Fibroblast of lung (primary cell): ENCODE measurements at places on chromosomes 7 and 10. TPM values are rescaled to one million over a fixed set of nuclear protein-coding genes. Genes with fewer than 3 reads are reported as not detected.

DNA sequence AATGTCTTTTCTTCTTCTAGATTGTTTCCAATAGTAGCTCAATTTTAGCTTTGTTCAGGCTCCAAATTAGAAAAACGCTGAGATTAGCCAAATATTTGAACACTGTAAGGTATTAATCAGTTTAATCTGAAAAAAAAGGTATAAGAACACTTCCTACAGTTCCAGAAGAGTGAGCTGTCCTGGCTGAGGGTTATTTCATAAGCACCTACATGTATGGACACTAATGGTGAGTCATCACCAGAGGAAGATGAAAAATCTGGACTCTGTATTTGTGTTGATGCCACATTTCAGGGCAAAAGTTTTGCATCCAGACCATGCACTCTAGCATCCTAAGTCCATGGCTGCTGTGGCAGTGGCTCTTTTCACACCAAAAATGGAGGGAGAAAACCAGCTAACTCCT lies 189.5 kb downstream of the ANKRD30A start:
- no peak for DNase-seq
- H3K27ac ChIP-seq = no peak overlapping the region
- no peaks in the 10 kb centered on the region for H3K4me1 ChIP-seq
- H3K36me3 ChIP-seq = no peaks in the 10 kb centered on the region
- no peak overlapping the region for H3K4me3 ChIP-seq
- no peaks in the 10 kb centered on the region for H3K27me3 ChIP-seq

- no peaks in the 10 kb centered on the region for H3K4me1 ChIP-seq
- no peak overlapping the region for H3K4me3 ChIP-seq
- H3K27ac ChIP-seq = no peak overlapping the region
- no peak for DNase-seq
Observed at GRCh38 chr10:121085367-121085766, 234.2 kb downstream of the WDR11 start.

- peaks cover 5% of the 10 kb centered on the region for H3K36me3 ChIP-seq
- no peaks in the 10 kb centered on the region for H3K27me3 ChIP-seq
Observed at GRCh38 chr7:107890962-107891635, at the start of gene DLD. TSS of gene DLD (plus strand) at chr7:107891183. CDS start at chr7:107891251, 68 bp downstream.

DNA sequence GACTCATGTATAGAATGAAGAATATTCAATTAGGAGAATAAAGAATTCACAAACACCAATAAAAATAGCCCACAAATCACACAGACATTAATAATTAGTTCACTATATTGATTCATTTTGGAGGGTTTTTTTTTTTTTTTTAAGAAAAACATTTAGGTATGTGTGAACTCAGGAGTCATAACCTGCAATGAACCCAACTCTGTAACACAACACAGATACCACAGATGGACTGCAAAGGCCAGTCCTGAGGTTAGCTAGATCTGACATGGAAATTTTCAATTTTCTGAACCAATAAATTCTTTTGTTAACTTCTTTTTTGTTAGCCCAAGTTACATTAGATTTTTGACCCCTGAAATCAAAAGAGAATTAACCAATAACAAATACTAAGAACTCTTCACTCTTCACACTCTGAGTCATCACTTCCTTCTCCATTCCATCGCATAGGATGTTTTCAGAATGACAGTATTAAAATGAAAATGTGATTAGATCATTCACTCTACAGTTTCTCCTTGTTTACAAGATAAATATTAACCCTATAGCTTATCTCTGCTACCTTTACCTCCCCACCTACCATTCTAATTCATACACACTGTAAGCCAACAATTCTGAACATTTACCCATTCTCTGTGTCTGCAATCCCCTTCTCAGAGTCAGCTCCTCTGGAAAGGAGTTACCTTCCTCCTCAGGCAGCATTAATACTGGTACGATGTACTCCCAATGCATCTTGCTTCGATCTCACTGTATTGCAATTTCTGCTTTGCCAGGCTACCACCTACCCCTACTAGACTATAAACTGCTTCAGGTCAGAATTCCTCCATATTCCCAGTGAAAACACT lies 141.5 kb downstream of the LRRN3 start:
- H3K27me3 ChIP-seq = no peaks in the 10 kb centered on the region
- peak; percentile 43 for DNase-seq
- H3K4me3 ChIP-seq = no peak overlapping the region
- H3K4me1 ChIP-seq = peaks cover 3% of the 10 kb centered on the region

- no peaks in the 10 kb centered on the region for H3K36me3 ChIP-seq
- peaks cover 3% of the 10 kb centered on the region for H3K4me1 ChIP-seq
- no peaks in the 10 kb centered on the region for H3K27me3 ChIP-seq
- DNase-seq = no peak
- no peak overlapping the region for H3K27ac ChIP-seq
- H3K4me3 ChIP-seq = no peak overlapping the region
Observed at GRCh38 chr7:133561396-133561795, 308.5 kb downstream of the EXOC4 start.

DNA sequence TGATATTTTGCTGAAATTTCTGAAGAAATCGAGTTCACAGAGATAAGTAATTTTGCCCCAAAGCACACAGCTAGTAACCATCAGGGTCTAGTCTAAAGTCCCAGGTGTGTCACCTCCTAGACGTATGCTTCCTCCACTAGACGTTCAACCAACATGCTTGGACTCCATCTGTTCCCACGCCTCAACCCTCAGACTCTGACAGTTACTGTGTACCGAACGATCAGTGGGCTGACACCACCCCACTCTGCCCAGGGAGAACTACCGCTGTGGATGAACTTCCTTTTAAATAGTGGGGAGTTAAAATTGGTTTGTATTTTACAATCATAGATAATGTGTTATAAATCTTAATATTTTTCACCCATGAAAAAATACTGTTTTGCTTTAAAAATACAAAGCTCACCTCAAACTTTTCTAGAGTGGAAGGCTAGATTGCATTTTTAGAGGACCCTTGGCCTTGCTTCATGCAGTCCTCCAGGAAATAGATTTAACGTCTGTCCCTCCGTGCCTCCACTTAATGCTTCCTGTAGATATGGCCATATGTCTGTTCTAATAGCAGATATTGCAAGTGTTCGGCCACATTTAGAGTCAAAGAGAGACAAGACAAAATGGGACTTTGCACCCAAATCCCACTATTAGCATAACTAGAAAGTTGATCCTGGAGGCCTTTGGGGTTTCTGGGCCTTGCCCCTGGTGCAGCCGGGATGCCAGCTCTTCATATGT lies 91.4 kb upstream of the ZPBP start:
- no peaks in the 10 kb centered on the region for H3K36me3 ChIP-seq
- no peak for DNase-seq

DNA sequence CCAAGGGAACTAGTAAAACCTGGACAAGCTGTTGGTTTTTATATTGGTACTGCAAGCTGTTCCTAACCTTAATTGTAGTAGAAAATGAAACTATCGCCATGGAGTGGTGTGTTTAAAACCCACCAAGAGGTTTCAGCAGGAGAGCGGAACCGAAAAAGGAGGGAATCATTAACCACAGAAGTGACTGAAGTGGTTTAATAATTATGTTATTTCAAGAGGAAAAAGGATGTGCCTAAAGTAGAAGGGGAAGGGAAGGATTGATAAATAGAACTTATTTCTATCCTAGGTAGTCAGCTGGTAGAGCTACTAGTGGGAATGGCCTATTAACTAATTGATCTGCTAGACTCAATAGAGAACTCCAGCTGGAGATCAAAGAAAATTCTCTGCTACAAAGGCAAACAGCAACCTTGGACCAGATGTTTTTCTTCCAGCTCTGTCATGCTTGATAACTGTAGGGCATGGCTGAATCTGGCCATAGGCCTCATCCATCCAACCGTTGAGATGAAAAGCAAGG lies 91.8 kb downstream of the BAMBI start:
- no peak overlapping the region for H3K27ac ChIP-seq
- no peaks in the 10 kb centered on the region for H3K36me3 ChIP-seq
- no peaks in the 10 kb centered on the region for H3K27me3 ChIP-seq

- peaks cover 5% of the 10 kb centered on the region for H3K4me1 ChIP-seq
- H3K4me3 ChIP-seq = no peak overlapping the region
- no peak overlapping the region for H3K27ac ChIP-seq
Observed at GRCh38 chr10:123136806-123137642, 1.3 kb downstream of the HMX3 start.

DNA sequence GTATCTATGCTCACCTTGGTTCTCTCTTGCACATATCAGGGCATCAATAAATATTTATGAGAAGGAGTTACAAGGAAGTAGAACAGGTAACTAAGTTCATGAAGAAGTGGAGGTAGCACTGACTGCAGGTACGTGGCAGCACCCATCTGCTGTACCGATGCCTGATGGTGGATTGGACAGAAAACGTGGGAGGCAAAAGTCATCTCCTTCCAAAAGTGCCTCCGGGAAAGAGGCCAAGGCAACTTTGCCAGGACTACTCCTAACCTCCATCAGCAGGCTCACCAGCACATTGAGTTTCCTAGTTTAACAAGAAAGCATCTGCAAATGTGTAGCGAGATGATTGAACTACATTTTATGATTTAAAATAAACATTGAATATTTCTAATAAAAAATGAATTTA lies 248.8 kb downstream of the ANKRD7 start:
- DNase-seq = no peak
- H3K27ac ChIP-seq = no peak overlapping the region
- H3K4me1 ChIP-seq = no peaks in the 10 kb centered on the region

DNA sequence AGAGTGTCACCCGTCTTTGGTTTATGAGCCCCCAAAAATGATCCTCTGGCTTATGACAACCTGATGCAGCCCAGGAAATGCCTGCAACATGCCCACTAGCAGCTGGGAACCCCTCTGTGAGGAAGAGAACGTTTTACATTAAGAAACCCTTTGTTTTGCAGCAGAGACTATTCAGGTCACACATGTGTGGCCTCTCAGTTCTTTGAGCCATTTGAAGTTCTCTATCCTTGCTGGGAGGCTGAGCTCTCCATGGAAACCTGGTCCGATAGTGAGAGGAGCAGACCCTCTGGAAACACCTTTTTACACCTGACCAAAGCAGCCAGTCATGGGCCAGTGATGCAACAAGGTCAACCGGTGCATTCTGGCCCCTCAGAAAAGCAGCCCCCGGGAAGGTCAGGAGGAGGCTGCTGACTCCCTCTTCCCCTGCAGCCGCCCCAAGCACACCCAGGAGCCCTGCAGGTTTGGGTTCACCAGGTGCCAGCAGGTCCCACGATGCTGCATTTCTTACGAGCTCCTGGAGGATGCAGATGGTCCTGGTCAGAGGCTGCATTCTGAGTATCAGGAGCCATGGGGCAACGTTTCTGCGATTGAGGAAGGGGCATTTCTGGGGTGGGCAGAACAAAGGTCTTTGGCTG lies 134.3 kb downstream of the ZMYND11 start:
- H3K4me3 ChIP-seq = no peak overlapping the region
- no peak for DNase-seq
- no peaks in the 10 kb centered on the region for H3K36me3 ChIP-seq

DNA sequence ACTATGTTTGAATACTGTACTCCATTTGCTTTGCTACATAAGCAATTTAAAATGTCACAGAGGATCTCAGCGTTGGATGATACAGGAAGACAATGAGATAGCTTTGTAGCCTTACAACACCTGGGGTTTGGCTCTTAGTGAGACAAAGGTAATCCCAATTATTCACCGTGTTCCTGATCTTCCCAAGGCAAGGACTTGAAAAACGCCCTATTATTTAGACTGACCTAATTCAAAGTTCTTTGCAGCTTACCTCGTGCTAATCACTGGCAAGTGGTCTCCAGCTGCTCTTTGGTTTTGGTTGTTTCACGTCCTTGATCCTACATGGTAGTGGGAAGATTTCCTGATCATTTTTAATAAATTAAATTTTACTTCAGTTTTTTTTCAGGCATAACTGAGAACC lies 23.0 kb upstream of the C7orf33 start:
- H3K4me1 ChIP-seq = no peaks in the 10 kb centered on the region
- no peak overlapping the region for H3K27ac ChIP-seq
- no peaks in the 10 kb centered on the region for H3K36me3 ChIP-seq
- no peaks in the 10 kb centered on the region for H3K27me3 ChIP-seq
- no peak for DNase-seq
- H3K4me3 ChIP-seq = no peak overlapping the region

DNA sequence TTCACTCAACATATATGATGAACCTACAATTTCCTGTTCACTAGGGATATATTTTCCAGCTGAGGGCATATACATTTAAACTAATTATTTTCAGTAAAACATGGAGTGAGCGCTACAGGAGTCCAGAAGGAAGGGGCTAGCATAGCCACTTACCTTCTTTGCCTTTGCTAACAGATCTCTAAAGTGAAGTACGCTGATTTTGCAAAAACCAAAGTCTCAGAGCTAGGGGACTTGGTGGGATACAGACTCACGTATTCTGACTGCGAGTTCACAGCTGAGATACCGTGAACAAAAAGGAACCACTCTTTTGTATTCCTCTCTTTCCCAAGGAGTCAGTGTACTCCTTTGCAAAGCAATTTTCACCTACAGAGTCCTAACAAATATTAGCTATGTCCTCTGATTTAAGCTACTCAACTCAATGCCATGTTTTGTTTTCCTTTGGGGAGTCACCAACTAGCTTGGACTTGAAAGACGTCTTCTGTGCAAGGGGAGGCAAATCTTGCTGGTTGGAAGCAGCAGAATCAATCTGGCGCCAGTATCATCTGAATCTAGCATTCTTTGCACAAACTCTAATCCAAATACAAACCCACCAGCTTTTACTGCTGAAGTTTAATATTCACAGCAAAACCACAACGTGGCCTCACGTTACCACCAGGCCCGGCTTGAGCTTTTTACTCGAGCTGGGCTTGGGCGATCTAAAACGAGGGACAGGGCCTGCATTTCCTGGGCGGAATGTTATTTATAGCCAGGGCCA lies 657 bp downstream of the CDNF start:
- no peaks in the 10 kb centered on the region for H3K27me3 ChIP-seq
- H3K4me1 ChIP-seq = no peaks in the 10 kb centered on the region
- peak overlapping the region; percentile 44 for H3K4me3 ChIP-seq
- H3K36me3 ChIP-seq = peaks cover 5% of the 10 kb centered on the region
- peak overlapping the region; percentile 67 for H3K27ac ChIP-seq
- DNase-seq = no peak

GRCh38 chr7:137919987-137920386 lies 73.2 kb upstream of the DGKI start:
- H3K4me3 ChIP-seq = no peak overlapping the region
- peaks cover 14% of the 10 kb centered on the region for H3K4me1 ChIP-seq
- DNase-seq = no peak
- H3K36me3 ChIP-seq = peaks cover 2% of the 10 kb centered on the region
- peak overlapping the region; percentile 64 for H3K27ac ChIP-seq

DNA sequence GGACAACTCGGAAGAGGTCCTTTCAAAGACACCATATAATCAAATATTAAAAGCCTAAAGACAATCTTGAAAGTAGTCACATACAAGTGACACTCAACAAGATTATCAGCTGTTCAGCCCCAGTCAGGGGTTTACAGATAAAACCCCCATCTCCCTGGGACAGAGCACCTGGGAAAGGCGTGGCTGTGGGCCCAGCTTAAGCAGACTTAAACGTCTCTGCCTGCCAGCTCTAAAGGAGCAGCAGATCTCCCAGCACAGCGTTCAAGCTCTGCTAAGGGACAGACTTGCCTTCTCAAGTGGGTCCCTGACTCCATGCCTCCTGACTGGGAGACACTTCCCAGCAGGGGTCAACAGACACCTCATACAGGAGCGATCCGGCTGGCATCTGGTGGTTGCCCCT lies 18.0 kb downstream of the CDCA7L start:
- no peak overlapping the region for H3K27ac ChIP-seq
- H3K36me3 ChIP-seq = no peaks in the 10 kb centered on the region
- no peak for DNase-seq
- H3K4me3 ChIP-seq = no peak overlapping the region
- no peaks in the 10 kb centered on the region for H3K4me1 ChIP-seq

TBRG4 gene
- 52.2 and 53.2 TPM in 2 replicates for total RNA-seq

SP4 gene
- total RNA-seq = 4.9 and 8.8 TPM in 2 replicates

TACC2 gene
- total RNA-seq = 4.6 and 7.6 TPM in 2 replicates

SVOPL gene
- total RNA-seq = not detected in 2 replicates

EVX1 gene
- total RNA-seq = not detected in 2 replicates

CTAGE6 gene
- 0.17 and 0.26 TPM in 2 replicates for total RNA-seq

NPFFR1 gene
- total RNA-seq = under 0.01 TPM in 1 of 2 replicates, not detected in the other

OPALIN gene
- not detected in 2 replicates for total RNA-seq

MSMB gene
- total RNA-seq = not detected in 2 replicates
